HEK293T (cell line): ENCODE measurements at places on chromosomes 5 and 9.

- no peak for DNase-seq
These were observed 374.1 kb downstream of the PLK2 start for GRCh38 chr5:58085800-58086199.

DNA sequence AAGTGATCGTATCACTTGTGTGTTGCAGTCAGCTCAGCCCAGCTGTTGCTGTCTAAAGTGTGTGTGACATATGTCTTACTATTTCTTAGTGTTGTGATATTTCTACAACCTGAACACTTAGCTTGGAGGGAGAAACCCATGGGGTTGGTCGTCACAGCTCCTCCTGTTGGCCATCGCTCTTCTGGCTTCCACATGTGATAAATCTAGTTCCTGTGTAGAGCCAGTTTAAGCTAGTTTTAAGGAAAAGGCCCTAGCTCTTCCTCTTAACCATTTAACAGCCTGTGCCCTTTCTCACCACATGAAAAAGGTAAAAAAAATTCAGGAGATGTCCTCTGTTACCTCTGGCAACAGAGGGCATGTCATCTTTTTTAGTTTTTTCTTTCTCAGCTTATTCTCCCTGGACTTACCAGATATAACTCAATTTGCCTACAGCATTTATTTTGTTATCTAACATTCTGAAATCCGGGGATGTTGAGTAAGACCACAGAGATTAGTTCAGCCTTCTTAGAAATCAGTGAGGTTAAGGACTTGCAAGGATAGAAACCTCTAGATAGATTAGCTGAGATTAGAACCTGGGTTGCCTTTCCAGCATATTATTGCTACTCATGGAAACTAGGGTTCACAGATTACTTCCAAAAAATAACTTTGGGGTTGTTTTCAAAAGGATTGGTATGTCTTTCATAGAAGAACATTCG lies 100.4 kb downstream of the GAPVD1 start:
- DNase-seq, result no peak

DNA sequence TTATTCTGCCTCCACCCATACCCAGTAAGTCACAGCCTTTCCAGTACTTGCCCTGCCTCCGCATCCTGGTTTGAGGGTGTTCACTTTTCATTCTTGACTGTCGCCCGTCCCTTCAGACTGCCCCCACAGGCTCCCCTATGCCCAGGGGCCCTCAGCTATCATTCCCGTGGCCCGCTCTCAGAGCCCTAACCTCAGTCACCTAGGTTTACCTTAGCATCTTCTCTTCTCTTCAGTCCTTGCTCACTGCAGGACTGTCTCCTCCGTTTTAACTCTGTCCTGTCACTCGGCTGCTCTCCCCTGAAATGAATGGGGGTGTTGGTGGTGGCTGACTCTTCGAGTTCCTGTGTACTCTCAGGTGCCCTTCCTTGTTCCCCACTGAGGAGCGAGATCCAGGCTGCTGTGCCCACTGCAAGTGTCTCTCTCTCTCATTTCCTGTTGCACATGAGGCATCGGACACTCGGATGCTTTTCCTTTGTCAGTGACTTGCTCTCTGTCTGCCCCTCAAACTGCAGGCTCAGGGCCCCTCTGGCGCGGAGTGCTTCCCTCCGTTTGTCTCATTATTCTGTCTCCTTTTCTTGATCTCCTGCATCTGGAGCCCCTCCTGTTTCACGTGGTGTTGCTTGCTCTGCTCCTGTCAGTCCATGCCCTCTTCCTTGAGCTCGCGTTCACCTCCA lies 89.8 kb downstream of the CACNA1B start:
- no peak for DNase-seq

GRCh38 chr9:18606846-18607245 lies 132.9 kb downstream of the ADAMTSL1 start:
- no peak for DNase-seq

GRCh38 chr9:69218166-69218565 lies 44.1 kb downstream of the TJP2 start:
- DNase-seq, result no peak
